ENCODE measurements at places on chromosomes 1 and 21.

- no peak for DNase-seq
These were observed 134.5 kb upstream of the PKN2 start for GRCh38 chr1:88549536-88549935.

DNA sequence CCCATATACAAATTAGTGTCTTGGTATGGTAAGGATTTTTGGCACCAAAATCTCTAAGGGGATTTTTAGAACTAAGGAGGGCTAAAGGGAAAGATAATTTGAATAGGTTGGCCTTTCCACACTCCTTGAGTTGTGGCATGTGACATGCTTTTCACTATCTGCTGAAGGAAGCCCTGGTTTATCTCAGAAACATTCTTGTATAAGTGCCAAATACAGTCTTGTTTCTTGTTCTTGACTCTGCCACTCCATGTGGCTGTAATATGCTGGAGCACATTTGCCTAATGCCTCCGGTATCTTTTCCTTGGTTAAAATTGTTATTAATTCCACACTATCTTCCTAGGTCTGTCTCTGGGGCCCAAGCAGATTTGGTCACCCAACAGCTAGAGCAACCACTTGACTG, 457.0 kb downstream of the USP25 start:
- DNase-seq, result no peak

- DNase-seq, result no peak
These were observed 149.7 kb downstream of the HIVEP3 start for GRCh38 chr1:41769068-41769467.

- DNase-seq, result peak; percentile 1
These were observed 549 bp downstream of the PARS2 start for GRCh38 chr1:54763816-54764132.

- no peak for DNase-seq
These were observed 15.4 kb upstream of the OPRD1 start for GRCh38 chr1:28796352-28797211.

DNA sequence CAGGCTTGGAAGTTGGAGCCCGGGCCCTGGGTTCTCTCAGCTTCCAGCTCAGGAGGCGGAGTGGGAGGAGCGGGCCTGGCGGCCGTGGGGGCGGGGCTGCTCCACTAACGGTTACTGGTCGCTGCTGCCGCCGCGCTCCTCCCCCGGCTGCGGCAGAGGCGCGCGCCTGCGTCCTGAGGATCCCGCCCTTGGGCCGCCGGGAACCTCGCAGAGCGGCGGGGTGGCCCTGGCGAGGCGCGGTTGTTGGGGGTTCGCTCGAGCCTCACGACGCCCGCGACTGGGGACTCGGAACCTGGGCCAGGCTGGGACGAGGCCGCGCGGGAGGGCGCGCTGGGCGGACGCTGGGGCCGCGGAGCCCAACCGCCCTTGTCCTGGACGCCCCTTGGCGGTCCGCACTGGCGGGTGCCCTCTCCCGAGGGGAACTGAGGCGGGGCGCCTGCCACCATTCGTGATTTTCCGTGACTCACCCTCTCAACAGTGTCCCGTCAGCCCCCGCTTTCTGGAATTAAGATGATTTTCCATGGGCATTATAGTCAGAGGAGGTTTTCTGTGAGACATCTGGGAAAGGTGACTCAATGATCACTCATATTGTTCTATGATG, 34.1 kb downstream of the OR2G3 start:
- DNase-seq, result no peak

DNA sequence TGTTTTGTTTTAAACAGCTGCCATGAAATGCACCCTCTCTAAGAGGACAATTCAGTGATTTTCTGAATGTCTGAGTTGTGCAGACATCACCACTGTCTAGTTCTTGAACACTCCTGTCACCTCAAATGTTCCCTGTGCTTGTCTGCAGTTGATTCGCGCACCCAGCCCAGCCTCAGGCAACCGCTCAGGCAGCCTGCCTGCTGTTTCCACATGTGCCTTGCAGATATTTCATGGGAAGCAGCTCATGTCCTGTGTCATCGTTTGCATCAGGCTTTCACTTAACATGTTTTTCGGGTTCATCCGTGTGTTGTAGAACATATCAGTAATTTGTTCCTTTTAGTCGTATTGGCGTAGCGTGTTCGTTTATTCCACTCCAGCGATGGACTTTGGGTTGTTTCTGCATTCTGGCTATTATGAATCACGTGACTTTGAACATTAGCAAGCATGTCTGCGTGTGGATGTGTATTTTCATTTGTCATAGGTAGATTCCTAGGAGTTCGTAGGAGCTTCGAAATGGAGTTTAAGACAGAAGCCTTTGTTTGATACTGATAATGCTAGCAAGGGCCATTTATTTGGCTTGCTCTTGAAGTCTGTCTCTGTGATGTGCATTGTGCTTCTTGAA, 12.1 kb downstream of the ADARB1 start:
- DNase-seq, result no peak

Data from HCEC 1CT (cell line).